ENCODE measurements at places on chromosomes 16 and 17.

DNA sequence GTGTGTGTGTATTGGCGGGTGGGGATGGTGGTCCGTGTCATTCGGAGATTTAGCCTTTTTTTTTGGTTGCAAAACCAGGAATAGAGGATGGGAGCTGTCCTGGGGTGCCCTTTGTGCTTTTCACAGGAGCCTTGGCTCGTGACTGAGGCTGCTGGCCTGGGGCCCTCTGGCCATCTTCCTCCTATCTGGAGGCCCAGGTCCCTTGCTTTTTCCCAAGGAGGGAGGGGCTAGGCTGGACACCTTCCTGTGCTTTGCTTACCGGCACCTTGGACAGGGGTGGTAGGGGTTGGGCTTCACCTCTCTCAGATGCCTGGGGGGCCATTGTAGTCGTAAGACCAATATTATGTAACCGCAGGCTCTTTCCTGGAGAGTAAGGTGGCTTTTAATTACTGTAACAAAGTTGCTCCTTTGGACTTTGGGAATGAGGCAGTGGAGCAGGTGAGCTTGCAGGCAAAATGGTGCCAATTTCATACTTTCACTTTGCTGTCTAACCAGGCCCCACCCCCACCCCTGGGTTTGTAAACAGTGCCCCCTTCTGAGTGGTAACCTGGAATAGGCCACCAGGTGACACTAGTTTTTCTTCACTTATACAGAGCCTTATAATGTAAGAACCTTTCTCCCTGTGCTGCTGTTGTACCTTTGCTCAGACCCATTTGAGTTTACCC, 1.2 kb downstream of the DYNLL2 start:
- DNase-seq: no peak

DNA sequence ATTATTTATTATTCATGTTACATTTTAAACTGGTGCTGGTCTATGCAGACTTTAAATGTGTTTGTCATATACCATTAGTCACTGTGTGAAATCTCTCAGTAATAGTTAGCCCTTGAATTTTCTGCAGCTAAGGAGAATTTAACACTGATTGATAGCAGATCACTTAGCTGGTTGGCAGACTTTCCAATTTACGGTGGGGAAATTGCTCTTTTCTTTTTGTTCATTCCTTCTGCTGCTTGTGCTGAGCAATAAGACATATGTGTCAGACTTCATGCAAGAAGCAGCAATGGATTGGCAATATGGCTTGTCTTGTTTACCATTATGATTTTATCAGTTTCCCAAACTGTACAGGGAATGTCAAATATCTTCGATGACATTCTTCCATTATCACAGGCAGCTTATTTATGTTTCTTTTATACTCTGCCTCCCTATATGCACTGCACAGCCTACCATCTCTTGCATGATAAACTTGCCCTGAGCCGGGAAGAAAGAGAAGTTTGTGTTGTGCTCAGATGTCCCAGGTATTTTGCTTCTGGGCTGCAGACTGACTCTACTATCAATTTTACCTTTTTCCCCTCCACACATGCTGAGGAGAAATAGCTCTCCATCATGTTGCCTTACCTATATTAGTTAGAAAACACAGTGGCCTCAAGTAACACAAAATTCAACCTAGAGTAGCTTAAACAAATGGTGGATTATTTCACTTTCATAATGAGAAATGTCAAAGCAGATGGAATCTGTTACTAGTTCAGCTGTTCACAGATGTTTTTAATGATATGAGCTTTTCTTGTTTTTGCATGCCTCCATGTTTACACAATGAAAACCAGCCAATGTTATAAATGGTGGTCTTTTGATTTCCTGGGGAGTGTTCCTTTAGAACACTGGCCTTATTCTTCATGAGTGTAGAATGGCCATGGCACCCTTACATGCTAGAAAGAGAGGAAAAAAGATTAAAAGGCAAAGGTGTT, 968.1 kb upstream of the GOT2 start:
- DNase-seq: peak; percentile 55

- DNase-seq: no peak
Measured at GRCh38 chr16:19136549-19137196, 22.9 kb downstream of the ITPRIPL2 start.

DNA sequence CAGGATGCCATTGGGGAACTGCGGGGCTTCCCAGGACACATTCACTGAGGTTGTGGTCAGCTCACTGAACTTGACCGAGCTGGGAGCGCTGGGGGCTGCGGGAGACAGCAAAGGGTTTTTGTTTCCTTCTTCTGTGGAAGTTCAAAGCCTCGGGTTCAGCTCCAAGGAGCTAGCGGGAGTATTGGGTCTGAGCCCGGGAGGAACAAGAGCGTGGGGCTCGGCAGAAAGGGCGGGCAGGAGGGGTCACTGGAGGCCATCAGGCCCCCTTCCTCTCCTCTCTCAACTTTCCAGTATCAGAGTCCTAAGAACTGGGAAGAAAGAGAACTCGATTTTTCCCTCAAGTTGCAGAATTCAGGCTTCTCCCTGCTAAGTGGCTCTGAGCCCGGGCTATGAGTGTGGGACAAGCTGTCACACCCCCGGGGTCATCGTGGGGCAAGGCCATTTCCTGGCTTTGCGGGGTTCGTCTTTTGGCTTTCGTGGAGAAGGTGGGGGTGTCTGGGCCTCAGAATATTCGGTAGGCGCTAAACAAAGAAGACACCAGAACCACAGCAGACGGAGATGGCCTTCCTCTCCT, 53.6 kb upstream of the CDC42EP4 start:
- peak; percentile 20 for DNase-seq
